ENCODE measurements at places on chromosomes 1 and 21.

DNA sequence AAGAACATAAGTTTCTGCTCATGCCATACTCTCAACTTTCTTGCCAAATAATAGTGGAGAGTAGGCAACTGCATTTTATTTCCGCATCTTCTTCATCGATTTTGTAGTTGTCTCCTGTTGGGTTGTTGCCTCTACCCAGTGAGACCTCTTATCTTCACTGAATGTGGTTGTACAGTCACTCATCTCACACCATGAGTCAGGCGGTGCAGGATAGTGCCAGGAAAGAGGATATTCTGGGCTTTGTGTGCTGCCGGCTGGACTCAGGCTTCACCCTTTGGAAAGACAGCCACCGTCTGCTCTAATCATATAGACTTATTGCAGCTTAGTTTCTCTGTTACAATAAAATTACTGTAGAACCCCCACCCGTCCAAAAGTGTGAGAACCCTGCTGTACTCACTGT lies 154.3 kb upstream of the USP24 start:
- no peak for DNase-seq

DNA sequence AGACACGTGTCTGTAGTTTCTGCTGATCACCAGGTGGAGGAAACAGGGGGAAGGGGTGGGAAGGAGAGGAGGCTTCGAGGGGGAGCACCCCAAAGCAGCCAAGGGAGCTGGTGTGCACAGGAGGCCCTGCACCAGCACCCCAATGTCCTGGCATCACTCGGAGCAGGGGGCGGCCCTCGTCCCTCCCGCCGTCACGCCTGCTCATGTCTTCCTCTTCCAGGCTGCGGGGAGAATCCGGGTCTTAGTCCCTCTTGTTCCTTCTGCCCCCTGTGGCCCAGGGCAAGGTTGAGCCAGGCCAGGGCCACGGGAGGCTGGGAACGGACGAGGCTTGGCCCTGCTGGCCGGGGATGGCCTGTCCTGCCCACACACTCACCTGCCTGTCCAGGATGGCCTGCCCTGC lies 21.4 kb upstream of the ARHGEF16 start:
- DNase-seq, result no peak

GRCh38 chr1:91750398-91750996 lies 135.5 kb downstream of the TGFBR3 start:
- DNase-seq, result no peak

DNA sequence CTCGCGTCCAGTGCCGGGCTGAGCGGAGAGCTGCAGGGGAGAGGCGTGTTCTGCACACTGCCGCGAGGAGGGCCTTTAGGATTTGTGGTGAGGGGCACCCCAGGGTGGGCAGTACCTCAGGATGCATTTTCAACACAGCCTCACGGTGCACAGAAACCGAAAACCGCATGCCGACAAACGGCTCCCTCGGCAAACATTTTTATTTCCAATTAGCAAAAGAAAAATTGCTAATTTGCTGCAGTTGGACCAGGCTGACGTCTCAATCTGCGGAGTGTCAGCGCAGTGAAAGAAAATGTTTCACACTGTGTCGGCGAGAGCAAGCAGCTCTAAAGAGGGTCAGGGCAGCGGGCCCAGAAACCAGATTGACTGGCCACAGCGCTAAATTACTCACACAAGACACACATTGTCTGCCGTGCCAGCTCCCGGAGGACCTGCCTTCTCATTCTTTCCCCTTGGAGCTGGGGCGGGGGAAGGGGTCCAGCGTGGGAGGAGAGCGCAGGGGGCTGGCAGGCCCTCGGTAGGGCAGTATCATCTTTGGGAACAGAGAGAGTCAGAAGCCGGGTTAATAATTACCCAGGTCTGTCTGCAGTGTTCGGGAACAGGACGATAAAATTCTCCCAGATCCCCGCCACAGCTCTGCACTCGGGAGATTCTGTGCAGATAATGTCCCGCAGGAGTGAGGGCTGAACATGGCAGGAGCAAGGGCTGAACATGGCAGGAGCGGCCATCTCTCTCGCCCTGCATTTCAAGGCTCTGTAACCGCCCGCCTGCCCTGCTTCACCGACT lies 150.2 kb downstream of the PRDM16 start:
- DNase-seq, result no peak

- no peak for DNase-seq
Measured at GRCh38 chr1:160548960-160549664, 26.1 kb upstream of the SLAMF6 start.

GRCh38 chr1:40876891-40877290 lies 14.7 kb upstream of the CITED4 start:
- DNase-seq, result no peak

GRCh38 chr1:94553323-94553730 lies 11.8 kb upstream of the F3 start:
- DNase-seq, result no peak

All from activated CD8-positive, alpha-beta memory T cell treated with anti-CD3 and anti-CD28 coated beads for 1 hour (primary cell).